Kidney glomerular epithelial cell (primary cell): ENCODE measurements at places on chromosomes 6 and 20.
A peak's percentile ranks its signal among the peaks of the same experiment; 100 is the strongest.

DNA sequence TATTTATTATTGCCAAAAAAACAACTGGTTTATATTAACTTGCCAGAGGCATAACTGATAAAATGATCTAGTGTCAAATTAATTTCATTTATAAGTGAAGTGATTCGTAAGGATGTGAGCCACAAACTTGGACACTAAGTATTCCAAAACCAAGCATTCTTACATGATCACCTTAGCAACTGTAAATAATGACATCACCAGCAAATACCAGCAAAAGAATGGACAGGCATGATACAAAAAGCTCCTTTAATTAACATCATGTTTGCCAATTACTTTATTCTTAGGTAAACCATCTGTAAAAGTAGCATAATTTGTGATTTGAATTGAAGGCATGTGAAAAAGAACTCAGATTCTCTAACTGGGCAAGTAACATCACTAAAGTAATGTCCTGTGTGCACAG lies 17.2 kb upstream of the FNDC1 start:
- DNase-seq: no peak

- peak; percentile 48 for DNase-seq
Observed at GRCh38 chr6:79536585-79536953, 661 bp downstream of the LCA5 start.

GRCh38 chr6:100230115-100230952 lies 234.4 kb downstream of the SIM1 start:
- DNase-seq: no peak

GRCh38 chr6:41503827-41504465 lies 42.2 kb upstream of the FOXP4 start:
- DNase-seq: peak; percentile 16

- DNase-seq: no peak
Observed at GRCh38 chr6:19167251-19167650, 669.9 kb upstream of the ID4 start.

DNA sequence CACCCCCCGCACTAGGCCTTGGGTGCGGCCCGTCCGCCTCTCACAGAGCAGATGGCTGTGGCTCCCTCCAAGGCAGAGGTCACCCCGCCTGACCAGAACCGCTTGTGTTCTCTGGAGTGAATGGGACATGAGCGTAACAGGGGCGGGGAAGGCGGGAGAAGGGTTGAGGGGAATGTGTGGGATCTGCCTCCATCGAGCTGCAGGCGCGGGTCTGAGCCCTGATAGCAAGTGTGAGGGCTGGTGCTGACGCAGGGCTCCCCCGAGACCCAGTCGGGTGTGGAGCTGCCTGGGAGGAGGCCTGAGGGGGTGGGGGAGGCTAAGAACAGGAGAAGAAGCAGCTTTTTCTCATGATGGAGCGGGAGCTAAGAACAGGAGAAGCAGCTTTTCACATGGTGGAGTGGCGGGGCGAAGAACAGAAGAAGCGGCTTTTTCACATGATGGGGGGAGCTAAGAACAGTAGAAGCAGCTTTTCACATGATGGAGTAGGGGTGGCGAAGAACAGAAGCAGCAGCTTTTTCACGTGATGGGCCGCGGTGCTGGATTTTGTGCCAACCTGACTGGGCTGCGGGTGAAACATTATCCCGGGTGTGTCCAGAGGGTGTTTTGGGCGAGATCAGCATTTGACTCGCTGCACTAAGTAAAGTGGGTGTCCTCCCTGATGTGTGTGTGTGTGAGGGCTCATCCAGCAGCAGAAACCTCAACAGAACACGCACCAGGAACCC lies 169.3 kb downstream of the TTLL2 start:
- DNase-seq: no peak

DNA sequence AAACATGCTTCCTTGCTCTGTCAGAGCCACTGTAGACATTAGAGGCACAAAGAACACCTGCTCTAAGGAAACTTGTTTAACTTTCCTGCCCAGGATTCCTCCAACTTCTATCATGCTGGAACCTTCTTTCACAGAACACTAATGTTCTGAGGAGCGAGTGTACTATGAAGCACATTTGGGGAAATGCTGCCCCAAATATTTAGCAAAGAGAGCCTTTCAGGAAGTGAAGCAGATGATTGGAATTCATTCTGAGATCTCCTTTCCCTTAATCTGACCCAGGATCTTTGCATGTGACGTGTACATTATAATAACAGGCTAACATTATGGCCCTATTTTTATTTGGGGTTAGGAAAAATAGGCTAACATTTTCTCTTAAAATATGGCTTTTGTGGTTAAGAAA lies 21.0 kb upstream of the FYN start:
- DNase-seq: no peak

DNA sequence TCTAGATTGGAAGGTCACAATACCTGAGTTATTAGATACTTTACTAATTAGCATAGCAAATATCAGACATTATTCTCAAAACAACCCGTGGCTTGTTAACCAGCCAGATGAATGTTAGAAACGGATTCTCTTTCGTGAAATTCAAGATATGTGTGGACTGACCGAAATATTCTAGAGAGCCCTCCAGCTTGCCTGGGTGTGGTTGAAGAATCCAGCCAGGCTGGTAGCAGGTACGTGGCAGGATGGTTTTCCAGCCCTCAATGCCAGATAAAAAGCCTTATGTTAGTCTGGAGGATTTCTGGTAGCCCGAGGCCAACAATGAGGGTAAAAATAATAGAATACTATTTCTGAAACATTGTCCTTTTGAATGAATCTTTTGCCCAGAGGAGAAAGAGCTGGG lies 19.3 kb downstream of the ECT2L start:
- DNase-seq: no peak

DNA sequence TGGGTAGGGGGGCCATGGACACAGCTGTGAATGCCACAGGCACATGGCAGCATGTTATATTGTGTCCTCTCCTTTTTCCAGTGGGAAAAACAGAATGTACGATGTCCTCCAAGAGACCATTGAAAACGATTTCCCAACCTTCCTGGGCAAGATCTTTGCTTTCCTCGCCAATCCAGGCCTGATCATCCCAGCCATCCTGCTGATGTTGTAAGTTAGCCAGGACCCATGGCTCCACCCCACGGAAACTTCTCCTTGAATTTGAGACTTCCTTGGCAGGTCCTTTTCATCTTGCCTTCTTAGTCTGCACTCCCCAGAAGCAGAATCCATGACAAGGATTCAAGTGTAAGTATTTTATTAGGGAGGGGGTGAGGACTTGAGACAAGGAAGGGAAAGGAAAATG lies 28.2 kb upstream of the NOP56 start:
- DNase-seq: no peak

GRCh38 chr6:15398633-15399275 lies 152.9 kb downstream of the JARID2 start:
- no peak for DNase-seq

GRCh38 chr6:160112628-160113299 lies 8.9 kb upstream of the SLC22A1 start:
- DNase-seq: no peak

DNA sequence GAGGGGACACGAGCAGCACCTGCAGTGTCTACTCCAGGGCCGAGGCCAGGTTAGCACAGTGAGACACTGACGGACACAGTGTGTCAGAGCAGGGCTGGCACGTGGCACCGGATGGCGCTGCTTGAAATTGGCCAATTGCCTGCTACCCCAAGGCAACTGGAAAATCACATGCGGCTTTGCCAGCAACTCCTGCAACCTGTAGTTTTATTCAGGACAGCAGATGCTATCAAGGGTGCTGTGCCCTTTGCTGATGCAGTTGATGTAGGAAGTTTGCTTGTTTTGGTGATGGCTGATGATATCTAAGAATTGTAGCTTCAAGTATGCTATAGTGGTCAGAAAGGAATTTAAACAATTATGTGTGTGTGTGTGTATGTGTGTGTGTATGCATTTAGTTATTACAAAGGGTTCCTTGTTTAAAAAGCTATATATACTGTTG lies 25.9 kb downstream of the RIN2 start:
- peak; percentile 37 for DNase-seq

DNA sequence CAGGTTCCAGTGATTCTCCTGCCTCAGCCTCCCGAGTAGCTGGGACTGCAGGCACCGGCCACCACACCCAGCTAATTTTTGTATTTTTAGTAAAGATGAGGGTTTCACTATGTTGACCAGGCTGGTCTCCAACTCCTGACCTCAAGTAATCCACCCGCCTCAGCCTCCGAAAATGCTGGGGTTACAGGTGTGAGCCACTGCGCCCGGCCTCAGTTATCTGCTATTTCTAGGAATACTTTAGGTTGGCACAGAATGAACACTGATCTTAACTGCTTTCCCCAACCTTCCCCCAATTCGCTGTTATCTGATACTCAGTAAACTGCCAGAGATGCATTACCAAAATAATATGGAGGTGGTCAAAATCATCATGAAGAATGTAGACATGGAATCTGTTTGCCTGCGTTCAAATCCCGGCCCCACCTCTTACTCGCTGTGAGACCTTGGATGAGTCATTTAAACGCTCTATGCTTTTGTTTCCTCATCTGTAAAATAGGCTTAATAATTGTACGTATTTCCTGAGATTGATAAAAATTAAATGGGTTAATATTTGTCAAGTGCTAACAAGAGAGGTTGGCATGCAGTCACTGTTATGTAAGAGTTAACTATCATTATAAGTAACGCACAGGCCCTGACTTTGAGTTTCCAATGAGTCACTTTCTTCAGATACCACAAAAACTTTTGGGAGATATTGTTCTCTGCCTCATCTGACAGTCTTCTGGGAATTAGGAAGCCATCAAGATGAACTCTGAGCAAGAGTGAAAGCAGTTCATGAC lies 44.5 kb upstream of the NCOA3 start:
- no peak for DNase-seq

DNA sequence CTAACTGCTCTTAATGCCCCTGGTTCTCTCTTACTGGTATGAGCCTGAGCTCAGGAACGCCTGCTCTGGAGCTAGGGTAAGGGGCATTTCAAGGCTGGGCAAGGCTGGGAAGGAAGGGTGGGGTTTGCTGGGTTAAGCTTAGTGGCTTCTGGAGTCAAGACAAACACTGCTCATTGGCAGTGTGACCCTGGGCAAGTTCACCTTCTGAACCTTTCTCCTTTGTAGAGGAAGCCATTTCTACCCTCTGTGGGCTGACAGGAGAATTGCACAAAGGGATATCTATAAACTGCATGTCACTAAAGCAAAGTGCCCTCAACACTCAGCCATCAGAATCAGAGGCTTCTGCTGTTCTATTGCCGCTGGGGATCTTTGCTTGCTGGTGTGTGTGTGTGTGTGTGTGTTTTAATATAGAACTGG lies 20.3 kb upstream of the LRRN4 start:
- DNase-seq: no peak

DNA sequence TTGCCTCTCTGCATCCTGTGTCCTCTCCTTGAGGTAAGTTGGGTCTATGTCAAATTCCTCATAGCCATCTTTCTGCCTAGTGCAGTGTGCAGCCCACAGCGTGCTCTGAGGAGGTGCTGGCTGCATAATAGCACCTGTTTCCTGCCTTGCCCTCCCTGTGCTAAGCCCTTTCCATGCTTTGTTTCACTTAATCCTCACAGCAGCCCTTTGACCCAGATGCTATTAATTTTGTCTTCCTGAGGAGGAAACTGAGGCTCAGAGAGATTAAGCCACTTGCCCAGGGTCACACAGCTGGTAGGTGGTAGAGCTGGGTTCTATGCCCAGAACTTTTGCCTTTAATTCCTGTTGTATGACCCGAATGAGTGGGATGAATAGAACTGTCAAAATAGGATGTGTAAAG lies 13.5 kb downstream of the FAM83D start:
- DNase-seq: no peak

DNA sequence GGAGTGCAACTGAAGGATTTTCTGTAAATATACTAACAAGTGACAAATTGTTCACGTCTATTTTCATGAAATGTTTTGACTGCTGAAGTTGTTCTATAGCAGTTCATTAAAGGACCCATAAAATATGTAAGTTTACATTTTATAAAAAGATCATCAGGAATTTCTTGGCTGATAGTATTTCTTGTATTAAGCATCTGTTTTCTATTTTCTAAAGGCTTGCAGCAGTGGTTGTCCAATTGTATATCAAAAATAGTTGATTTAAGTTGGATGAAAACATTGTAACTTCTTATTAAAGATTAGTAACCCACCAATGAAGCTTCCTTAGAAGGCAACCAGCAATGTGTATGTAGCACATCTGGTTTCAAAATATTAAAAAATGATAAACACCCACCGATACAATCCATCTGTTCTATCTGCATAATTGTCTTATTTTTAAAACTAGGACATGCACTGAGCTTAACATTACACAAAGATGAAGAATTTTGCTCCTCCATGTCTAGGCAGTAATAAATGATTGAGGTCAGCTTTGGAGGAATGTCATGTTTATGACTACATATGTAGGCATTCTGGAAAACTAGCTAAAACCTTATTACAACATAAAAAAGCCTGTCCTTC lies 301.3 kb upstream of the TCF21 start:
- peak; percentile 43 for DNase-seq

DNA sequence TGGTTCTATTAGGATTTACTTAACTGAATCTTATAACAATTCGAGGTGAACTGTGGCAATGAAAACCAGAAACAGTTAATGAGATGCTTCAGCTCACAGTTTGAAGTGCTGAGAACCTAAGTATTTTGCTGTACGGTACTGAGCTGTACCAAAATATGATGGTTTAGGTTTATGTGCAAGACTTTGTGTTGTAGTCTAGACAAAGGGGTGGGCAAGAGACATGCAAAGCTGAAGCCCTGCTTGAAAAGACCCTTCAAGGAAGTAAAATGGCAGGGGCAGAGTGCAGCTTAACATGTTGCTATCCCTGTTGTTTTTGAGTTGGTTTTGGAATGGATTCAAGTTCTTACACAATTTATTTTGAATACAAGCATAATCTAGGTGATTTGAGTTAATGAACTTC lies 54.0 kb downstream of the RNF182 start:
- no peak for DNase-seq

DNA sequence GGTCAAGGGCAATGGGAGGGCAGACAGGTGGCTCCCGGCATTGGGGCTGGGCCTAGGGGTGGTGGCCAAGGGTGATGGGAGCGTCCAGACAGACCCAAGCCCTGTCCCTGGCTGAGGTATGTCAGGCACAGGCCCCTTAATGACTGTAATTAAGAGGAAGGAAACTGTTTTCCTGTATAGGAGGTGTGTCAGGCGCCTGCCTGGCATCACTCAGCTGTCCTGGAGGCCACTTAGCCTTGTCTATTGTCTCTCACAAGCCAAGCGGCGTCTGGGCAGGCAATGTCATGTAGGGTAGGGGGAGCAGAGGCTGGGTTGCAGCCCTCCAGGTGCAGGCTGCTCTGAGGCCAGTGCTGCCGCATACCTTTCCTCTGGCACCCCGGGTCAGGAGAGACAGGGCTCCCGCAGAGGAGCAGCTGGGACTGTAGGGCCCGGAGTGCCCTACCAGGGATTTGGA lies 3.9 kb upstream of the FAM83C start:
- DNase-seq: no peak
